ENCODE measurements at places on chromosomes 6 and 20.

DNA sequence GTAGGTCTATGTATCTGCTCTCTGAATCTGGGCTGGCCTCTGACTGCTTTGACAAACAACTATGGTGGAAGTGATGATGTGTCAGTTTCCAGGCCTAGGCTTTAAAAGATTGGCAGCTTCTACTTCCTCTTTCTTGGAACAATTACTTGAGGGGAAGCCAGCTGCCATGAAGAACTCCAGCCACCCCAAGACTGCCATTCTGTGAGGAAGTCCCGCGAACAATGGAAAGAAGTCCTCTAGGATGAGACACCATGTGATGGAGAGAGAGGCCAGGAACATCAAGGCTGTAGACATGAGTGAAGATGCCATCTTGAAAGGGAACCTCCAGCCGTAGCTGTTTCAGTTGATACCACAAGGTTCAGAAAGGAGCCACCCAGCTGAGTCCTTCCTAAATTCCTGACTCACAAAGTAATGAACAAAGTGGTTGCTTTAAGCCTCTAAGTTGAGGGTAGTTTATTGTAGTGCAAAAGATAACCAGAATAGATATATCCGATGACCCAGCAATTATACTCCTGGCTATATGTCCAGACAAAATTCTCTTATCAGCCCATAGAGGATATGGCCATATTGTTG lies 15.3 kb upstream of the TCF15 start:
- no peak for DNase-seq

DNA sequence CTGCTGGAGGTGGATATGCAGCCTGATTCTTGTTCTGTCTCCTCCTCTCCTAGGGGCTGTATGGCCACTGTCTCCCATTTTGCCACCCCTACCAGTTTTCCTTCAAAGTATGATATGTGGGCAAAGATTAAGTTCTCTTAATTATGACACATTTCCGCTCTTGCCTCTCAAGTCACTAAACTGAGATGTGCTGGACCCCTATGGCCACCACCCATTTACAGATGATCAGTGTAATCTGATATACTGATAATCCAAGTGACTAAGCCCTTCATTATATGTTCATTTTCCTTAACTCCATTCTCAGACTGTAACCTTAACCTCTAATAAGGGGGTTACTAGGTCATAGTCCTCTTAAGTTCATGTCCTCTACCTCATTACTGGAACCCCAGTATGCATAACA lies 711 bp upstream of the C20orf141 start:
- DNase-seq: no peak

DNA sequence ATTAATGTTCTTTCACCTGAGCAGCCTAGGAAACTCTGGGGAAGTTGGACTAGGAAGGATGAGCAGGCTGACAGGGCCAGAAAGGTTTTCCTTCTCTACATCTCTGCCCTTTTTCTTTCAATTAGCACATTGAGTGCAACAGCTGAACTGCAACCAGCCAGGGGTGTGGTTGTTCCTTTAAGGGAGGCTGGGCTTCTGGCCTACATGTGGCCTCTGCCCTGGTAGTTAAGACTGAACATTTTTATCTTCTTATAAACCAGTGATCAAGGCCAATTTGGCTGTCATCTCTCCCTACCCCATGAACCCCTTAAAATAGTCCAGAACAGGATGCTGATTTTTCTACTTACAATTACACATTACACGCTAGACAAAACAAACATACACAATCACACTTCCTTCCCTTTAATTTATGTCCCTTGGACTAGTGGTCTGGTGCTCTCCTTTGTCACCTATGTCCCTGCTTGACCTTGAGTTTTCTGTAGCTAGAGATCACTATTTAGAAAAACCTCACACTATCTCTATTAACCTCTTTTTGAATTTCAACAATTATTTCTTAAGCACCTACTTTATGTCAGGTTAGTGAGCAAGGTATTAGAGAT lies 60.3 kb downstream of the RNF217 start:
- no peak for DNase-seq

DNA sequence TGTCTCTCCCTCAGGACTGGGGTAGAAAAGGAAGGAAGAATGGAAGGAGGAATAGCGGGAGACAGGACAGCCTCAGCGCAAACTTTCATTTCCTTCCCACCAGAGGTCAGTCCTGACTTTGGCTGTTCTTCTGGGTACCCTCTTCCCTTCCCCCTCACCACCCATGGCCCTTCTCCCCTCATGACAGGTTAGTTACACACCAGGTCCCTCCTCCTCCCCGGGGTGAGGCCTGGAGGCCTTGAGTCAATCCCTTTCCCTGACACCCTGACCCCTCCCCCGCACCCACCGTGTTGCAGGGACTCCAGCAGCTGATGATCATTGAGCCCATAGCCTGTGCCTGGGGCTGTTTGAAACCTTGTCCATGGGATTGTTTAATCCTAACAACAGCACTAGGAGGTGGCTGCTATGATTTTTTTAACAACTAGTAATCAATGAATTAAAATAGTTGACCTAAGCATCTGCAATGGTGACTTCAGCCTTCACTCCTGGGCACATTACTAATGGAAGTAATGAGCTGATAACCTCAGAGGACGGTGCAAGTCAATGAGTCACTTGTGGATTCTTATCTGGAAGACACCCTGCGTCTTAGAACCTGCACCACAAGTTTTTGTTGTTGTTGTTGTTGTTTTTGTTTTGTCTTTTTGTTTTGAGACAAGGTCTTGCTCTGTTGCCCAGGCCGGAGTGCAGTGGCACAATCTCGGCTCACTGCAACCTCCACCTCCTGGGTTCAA lies 46.6 kb upstream of the CCDC167 start:
- DNase-seq: no peak

Measured in Panc1 (cell line).